Muscle of arm (tissue), 14 donors: ENCODE measurements at places on chromosomes 5 and 9.

DNA sequence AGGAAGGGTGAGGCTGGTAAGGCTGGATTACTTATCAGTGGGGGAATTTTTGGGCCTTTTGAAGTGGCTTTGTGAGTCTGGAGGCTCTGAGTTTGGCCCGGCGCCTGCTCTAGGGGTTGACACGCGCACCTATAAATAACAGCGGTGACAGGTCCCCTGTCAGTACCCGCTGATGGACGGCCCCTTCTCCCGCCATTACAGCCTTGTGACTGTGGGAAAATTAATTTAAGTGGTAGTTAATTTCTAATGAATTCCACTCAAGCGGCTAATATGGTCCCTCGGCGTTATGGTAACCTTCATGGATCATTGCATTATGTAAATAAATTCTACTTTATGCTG, 16.5 kb downstream of the MRPL36 start:
- no peak for DNase-seq

GRCh38 chr5:14727428-14727865, 62.9 kb downstream of the OTULIN start:
- peak; percentile 86 for DNase-seq

- DNase-seq, result no peak
Observed at GRCh38 chr9:121199921-121200320, 1.7 kb downstream of the RAB14 start.

- DNase-seq, result no peak
Observed at GRCh38 chr5:39700523-39700922, 275.7 kb upstream of the DAB2 start.

- DNase-seq, result no peak
Observed at GRCh38 chr9:125150349-125151245, 7.3 kb upstream of the SCAI start.

- DNase-seq, result no peak
Observed at GRCh38 chr9:31983895-31984294, 400.5 kb upstream of the ACO1 start.

GRCh38 chr5:97224112-97224750, 41.2 kb upstream of the RIOK2 start:
- no peak for DNase-seq

DNA sequence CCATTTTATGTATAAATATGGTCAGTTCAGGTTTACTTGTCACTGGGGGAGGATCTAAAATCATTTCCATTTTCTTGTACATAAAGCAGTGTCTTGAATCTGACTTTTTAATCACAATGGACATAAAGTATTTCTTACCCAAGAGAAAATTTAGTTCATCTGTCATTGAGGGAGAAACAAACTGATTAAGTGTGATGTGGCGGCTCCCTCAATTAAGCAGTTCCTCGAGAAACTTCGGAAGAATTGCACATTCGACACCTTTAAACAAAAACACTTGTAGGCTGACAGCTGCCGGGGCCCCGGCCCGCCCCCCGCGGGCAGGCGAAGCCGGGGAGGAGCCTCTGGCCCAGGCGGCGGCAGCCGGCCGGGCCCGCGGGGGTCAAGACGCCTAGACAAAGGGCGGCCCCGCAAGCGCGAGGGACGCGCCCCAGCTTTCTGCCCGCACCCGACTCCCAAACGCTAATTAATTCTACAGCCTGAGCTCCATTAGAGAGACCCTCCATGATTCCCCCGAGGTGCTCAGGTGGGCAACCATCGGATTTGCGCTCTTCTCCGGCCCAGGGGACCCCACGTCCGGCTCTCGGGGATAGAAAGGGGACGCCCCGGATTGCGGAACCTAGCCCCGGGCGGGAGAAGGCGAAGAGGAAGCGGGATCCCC, 750 bp downstream of the TRIM36 start:
- DNase-seq, result no peak
